NCI-H69 (cell line): ENCODE measurements at places on chromosomes 5 and 9.

DNA sequence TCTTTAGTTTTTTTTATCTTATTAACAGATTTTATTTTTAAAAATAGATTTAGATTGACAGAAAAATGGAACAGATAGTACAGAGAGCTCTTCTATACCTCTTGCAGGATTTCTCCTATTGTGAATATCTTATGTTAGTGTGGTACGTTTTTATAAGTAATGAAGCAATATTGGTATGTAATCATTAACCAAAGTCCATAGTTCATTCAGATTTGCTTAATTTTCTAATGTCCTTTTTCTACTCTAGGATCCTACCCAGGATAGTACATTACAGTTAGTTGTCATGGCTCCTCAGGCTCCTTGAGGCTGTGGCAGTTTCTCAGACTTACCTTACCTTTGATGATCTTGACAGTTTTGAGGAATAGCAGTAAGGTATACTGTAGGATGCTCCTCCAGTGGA, 30.4 kb downstream of the PPP2R2B start:
- no peak for DNase-seq

DNA sequence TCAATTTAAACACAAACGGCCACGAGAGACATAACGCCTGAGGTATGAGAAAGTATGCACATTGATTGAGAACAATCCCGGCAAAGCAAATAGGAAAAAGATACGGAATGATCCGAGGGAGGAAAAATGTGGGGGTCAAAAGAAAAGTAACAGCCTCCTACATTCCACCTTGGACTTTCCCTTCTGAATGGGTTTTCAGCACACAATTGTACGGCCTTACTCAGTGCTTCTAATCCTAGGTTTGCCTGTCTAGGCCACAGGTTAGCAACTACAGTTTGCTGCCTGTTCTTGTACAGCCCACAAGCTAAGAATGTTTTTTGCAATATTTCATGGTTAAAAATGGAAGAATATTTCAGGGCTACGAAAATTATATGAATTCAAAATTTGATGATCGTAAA, 46.2 kb upstream of the RNF20 start:
- peak; percentile 69 for DNase-seq

DNA sequence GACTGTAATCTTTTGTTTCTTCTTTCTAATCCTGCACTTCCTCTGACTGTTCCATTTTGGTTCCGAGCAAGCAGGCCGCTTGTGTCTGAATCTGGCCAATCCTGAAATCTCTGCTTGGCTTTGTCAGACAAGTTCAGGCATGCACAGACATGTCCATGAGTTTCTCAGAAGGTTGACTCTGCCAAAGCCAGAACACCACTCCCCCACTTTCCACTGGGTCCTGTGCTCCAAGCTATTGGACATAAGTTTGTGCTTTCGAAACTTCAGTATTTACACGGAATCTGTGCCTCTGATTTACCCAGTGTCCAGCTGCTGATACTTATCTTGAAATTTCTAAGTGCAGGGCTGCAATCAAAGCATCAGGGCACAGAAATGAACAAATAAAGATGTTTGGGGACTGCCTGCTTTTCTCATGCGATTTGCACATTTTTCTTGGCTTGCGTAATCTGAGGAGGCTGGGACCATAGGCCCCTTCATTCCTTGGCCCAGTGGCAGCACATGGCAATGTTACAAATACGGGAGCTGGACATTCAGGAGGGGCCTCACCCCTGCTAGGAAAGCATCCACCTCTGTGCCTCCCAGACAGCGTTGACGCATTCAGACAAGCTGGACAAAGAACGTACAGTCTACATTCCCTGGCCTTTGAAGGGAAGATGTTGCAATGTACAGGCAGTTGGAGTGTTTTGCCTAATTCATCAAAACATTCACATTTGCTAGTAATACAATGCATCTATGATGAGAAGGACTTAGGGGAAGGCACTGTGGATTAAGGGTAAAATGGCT, 209.2 kb upstream of the PAPPA start:
- DNase-seq, result peak; percentile 73

- DNase-seq, result peak; percentile 24
Measured at GRCh38 chr9:95533996-95534680, 17.4 kb upstream of the PTCH1 start.

DNA sequence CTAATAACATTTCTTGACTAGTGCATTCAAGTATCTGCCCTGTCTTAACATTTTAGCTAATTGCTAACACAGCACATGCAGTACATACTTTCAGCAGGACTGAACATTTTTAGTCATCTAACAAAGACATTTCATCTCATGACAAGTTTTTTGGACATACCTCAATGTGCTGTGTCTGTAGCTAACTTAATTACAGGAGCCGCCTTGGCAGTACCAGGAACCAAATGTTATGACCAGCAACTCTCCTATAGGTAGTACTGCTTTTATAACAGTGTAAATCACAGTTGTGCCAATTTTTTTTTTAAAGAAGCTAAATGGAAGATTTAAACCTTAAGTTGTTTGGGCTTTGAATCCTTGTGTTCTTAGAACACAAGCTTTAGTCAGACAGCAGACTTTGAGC, 99.4 kb upstream of the SAP30L start:
- no peak for DNase-seq

- DNase-seq, result peak; percentile 89
Measured at GRCh38 chr9:77589046-77589795, 58.9 kb downstream of the GNA14 start.

- DNase-seq, result no peak
Measured at GRCh38 chr5:135745897-135746500, 88.5 kb upstream of the SLC25A48 start.

DNA sequence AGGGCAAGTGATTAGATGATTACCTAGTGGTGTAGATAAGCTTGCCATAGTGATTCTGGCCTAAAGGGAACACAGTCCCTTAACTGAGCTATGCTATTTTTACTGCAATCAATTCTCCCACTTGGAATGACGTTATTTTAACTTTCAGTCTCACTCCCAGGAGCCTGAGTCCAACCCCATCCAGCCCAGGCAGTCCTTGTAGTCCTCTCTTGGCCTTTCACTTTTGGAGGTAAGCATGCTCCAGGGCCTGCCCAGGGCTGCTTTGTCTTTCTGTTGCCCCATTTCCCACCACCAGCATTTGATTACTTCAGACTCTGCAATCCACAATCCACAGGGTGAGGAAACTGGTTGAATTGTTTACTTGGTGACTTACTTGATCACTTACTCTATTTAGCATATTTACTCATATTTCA, 233.0 kb downstream of the CD180 start:
- DNase-seq, result no peak

DNA sequence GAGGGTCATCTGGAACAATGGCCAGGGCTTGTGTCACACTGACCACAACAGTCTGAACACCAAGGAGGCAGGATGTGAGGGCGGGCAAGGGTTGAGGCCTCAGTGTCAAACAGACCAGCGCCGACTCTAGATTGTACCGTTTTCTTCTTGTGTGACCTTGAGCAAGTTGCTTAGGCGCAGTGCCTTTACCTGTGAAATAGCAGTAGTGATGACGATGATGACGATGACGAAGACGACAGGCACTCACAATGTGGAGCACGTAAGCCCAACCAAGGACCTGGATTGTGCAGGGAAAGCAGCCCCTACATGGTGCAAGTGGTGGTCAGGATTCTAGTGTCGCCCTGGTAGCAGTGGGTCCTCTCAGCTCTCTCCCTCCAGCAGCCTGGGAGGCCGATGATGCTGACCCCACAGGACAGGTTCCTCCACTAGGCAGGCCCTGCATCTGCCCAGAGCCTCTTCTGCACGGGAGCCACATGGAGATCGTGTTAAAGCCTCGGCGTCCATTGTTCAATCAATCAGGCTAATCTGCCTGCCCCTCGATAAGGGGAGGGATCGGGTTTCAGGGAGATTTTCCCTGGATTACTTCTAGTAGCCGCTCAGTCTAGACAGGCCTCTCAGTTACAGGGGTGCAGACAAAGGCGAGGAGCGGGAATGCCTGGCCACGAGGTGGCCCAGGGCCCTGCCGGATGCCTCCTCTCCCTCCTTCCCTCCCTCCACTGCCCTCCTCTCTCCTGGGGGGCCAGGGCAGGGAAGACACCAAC, 91.7 kb downstream of the MACROH2A1 start:
- DNase-seq, result peak; percentile 21

- DNase-seq, result no peak
Measured at GRCh38 chr5:97243353-97243752, 60.3 kb upstream of the RIOK2 start.

DNA sequence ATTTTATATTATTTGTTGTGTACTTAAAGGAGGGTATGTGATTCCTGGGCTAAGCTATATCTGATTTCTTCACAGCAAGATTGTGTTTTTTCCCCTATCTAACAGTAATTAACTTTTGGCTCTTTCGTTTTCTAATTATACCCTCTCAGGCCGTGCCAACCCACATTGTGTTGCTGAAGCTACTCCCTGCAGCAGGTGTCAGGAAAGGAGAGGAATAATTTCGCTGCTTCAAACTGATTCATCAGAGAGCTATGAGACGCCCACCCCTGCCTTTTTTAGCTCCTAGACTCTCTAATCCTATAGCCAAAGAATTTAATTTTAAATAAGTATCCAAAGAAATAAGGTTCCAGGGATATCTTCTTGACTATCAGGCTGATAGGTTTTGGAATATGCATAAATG, 3.8 kb downstream of the CAVIN4 start:
- peak; percentile 30 for DNase-seq

- no peak for DNase-seq
Measured at GRCh38 chr9:135156525-135157510, 69.3 kb downstream of the OLFM1 start.
